ENCODE measurements at places on chromosomes 6 and 20.
A peak's percentile ranks its signal among the peaks of the same experiment; 100 is the strongest.

DNA sequence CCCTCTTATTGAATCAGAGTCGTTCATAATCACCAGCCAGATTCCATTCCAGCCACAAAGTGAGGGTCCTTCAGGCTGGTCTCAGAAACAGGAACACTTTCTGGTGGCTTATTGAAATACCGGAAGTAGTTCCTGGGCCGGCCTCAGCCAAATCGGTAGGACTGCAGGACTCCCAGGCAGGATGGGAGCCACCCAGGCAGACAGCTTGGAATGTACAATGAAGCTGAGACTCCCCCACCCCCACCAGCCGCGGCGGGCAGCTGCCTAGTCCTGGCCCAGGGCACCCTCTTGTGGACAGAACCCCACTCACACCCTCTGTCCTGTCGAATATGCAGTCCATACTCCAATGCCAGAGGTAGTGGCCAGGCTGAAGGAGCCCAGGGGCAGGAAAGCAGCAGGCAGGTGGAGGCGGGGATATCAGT, 43.8 kb downstream of the MDFI start:
- DNase-seq: peak; percentile 45

DNA sequence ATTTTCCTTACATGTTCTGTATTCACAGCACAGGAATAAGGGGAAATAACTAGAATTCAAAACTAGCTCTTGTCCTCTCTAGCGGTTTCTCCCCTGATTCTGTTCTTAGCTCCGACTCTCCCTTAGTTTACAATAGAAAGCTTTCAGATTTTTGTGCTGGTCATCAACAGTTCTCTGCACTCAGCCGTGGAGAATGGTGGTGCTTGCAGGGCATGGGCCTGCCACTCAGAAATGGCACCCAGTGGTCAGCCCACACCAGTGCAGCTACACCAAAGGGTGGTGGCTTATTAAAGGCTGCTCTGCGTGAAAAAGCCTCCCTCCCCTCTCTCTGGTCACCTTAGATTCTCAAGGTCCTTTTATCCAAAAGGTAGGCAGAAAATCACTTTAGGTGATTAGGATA, 123.5 kb downstream of the SASH1 start:
- DNase-seq: no peak

DNA sequence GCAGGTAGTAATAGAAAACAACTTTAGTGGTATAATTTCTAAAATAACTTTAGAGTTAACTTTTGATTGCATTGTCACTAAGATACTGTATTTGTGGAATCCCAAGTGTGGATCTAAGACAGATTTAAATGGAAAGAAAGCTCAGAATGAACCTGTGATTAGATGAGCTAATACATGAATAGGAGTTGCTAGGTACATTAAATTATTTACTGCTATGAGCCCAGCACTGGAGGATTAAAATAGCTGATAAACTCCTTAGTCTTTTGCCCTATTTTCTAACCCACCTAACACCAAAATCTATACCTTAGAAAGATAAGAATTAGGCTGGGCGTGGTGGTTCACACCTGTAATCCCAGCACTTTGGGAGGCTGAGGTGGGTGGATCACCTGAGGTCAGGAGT, 10.8 kb downstream of the SNRPC start:
- no peak for DNase-seq

DNA sequence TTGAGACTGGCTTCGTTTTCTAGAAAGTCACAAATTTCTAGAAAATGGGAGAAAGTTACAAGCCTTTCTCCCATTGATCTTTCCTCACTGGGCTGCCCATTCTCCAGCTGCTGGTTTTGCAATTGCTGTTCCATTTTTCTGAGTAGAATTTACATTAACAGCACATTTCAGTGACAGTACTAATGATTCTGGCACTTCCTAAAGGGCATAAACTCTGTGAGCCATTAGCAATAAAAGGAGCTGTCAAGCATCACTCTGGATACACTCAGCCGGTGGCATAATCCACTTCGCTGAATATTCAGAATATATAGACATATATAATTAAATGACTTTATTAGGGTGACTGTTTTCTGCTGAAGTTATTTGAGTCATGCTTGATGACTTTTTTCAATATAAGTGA, 6.7 kb upstream of the SSTR4 start:
- no peak for DNase-seq

GRCh38 chr20:11376998-11377397, 540.7 kb upstream of the BTBD3 start:
- no peak for DNase-seq

DNA sequence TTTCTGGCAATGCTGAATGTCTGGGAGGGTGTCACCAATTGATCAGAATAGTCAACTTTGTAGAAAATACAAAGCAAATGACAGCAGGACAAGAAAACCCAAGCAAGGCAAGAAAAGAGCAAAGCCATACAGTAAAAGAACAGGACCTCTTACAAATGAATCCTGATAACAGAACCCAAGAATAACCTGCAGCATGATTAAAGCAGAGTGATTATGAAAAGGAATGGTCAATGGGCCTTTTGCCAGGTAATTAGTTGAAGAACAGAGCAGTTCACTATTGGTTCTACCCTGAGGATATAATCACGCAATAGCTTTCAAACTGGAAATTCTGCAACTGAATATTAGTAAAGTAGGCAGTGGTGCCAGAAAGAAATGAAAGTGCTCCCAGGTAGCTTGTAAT, 319.8 kb downstream of the FRK start:
- no peak for DNase-seq

- no peak for DNase-seq
Measured at GRCh38 chr6:16967470-16967817, 134.4 kb upstream of the STMND1 start.

DNA sequence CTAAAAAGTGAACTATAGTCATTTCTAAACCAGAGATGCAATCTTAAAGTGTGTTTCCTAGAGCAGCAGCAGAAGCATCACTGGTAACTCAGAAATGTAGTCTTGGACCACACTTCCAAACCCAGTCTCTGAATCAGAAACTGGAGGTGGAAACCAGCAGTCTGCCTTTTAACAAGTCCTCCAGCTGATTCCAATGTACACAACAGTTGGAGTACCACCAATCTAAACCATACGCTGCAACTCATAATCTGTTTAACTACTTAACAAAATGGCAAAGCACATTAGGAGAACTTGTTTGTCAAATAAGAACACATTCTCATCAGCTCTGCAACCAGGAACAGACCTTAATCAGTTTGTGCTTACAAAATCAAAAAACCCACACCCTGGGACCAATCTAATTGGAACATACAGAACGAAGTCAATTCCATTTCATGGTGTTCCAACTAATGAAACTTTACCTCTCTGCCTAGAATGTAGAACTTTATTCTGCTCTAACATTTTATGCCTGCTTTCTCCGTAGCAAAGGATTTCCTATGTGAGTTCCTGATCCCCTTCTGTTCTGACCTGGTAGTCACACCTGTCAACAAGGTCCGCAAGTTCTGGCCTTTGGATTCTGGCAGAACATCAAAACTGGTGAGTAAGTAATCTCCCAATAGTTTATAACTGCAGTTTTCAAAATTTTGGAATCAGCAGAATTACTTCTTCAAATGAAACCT, 390.4 kb downstream of the HTR1B start:
- no peak for DNase-seq

GRCh38 chr6:36492092-36492491, 49.3 kb downstream of the KCTD20 start:
- DNase-seq: no peak

DNA sequence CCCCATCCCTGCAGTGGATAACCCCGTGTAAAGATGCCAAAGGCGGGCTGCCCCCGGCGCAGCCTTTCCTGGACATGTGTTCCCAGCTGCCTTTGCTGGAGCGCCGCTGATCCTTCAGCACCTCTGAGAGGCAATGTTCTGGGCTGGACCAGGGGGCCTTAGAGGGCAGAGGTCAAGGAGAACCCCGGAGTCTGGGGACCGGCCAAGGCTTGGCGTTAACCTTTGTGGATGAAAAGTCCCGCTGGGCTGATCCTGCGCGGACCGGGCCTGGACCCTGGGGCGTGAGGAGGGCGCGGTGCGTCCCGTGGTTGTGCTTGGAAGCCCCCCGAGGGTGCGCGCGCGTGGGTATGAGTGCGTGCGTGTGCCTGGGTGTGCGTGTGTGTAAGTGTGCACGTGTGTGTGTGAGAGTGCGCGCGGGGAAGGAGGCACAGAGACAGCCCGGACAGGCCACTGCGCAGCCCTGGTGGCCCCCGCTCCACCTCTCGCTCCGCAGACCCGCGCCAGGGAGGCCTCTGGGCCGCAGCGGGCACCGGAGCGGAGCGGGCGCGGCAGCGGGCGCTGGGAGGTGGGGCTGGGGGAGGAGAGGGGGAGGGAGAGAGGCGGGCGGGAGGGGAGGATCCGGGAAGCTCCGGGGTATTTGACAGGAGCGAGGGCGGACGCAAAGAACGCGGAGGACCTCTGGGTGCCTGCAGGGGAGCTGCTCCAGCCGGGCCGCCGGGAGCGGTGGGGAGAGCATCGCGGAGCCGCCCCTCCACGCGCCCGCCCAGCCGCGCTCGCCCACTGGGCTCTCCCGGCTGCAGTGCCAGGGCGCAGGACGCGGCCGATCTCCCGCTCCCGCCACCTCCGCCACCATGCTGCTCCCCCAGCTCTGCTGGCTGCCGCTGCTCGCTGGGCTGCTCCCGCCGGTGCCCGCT, at the start of gene SMOC2:
Gene SMOC2, plus strand, starts transcription at position 665 of the 914 bp plus-strand sequence. Its CDS starts 187 bp downstream, at position 852.
- DNase-seq: no peak

DNA sequence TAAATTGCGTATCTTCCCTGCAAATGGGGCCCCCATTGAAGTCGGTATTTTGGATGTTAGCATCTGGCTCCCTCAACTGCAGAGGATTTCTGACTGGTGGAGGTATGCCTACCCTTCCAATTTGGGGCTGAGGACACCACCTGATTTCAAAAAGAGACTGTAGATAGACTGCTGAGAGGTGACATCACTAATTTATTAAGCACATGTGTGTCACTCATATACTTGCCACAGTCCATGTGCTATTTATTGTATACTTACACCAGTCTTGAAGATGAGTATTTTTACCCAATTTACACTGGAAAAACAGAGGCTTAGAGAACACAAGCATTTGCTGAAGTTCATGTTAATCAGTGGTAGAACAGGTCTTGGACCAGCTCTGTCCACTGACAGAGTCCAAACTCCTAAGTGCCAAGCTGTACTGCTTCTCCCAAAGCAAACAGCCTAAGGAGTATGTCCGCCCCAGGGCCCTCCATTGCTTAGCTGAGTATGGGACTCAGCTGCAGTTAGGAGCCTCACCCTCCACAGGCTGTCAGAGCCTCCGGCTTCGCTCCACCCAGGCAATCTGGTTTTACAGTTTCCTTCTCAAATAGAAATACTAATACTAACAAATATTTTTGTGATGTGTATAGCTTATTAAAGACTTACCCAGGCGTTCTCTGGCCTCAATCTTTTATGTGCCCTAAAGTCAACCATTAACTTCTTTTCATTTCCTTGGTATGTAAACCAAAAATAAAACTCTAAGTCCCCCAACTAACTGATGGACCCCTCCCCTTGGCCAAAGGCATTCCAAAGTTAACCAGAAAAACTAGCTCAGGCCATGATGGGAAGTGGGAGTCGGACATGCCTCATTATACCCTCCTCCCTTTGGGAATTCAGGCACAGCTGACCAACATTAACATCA, 17.5 kb downstream of the RIN2 start:
- no peak for DNase-seq

DNA sequence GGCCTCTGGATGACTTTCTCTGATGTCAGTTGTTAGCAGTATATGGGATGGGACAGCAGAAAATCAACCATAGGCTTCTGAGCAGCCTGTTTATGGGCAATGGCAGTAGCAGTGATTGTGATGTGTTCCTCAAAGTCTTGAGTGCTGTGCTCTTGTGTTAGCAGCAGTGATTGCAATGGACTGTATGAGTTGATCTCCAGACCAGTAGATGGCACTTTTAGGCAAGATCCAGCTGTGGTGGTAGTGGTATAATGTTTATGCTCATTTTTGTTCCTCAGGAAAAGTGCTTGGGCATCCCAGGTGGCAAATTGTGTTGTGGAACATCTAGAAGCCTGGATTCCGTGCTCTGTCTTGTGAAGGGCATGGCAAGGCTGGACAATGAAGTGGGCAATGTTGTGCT, 181.6 kb upstream of the SYNCRIP start:
- DNase-seq: no peak

DNA sequence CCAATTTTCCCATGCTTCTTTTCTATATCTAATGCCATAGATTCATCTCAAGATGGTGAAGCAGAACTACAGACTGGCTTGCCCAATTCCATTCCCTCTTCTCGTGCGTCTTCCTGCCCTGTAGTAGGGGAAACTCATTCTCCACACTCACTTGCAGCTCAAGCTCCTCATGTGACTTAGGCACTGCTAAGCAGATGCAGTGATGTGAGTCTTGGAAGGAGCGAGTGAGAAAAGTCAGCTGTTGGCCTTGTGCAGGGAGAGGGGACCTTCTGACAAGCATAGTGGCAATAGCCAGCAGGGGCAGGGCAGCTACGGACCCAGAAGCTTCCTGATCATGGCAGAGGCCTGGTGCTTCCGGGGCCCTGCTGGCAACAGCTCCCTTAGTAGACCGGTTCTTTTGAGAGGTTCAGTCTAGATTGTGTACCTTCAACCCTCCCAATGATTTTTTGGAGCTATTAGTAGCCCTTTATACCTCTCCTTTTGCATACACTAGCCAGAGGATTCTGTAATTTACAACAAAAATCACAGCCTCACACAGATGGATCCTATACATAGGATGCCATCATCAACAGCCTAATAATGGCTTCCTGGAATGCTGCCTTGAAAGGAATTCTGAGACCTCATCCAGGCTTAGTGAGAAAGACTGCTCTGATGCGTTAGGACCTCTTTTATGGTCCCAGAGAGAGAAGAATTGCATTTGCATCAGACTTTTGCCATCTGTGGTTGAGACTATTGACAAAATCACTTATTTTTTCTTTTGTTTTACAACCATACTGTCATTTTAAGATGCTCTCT, 121.5 kb upstream of the RIPOR2 start:
- no peak for DNase-seq

DNA sequence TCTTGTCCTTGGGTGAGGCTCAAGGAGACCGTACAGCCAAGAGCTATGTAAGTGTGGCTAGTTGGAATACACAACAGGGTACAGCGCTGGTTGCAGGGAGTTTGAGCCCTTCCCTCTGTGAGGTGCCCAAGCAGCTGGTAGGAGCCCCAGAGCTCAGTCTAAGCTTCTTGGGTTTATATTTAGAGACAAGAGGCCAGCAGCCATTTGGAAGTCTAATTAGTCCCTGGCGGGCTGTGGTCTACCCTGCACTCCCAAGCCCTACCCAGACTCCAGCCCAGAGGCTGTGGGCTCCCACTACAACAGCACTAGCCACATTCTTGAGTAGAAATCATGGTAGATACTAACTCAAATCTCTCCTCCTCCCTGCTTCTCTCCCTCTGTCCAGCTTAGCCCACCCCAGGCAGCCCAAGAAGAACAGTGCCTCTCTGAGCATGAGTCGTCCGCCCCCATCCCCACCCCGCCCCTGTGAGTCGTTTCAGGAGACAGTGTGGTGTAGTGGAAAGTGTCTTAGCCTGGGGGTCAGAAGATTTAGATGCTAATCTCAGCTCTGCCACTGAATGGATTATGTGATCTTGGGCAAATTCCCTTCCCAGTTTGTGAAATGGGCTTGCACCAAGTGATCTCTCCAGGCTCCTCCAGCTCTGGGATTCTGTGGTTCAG, 37.8 kb downstream of the EIF2S2 start:
- no peak for DNase-seq

Measured in T-cell (primary cell).